ENCODE measurements at places on chromosomes 11 and 22.

DNA sequence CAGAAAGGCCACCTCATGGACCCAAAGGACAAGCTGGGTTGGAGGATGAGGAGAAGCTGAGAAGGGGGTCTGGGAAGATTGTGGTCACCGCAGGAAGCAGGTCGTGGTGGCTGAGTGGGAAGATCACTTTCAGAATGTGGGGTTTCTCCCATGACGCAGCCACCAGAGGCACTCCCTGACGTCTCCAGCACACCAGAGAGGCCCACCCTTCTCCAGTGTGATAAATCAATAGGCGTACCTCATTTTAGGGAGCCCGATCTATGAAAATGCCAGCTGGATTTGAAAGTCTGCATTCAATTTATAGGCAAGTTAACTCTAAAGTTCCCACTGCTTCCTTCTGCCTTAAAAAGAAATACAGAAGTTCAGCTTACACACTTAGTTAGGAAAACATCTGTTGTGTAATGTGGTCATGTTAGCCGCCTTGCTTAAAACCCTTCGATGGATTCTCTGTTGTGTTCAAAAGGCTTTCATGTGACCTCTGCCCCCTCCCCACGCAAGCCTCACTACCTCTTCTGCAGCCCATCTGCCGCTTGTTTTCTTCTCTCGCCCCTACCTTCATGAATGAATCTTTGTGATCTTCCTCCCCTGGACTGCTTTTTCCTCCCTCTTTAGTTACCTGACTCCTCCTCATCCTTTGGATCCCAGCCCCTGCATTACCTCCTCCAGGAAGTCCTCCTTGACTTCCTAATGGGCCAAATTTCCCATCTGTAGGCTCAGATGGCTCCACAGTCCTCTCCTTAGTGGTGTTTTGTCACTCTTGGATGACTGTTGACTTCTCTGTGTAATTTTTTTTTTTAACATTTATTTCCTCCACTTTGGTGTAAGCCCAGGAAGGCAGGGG, 10.7 kb downstream of the TSPAN18 start:
- DNase-seq: no peak

- DNase-seq: no peak
Observed at GRCh38 chr11:26243426-26243825, 88.5 kb upstream of the ANO3 start.

GRCh38 chr22:27311698-27312550, 489.6 kb downstream of the MN1 start:
- no peak for DNase-seq

- DNase-seq: no peak
Observed at GRCh38 chr11:9280655-9281301, 15.6 kb upstream of the DENND5A start.

DNA sequence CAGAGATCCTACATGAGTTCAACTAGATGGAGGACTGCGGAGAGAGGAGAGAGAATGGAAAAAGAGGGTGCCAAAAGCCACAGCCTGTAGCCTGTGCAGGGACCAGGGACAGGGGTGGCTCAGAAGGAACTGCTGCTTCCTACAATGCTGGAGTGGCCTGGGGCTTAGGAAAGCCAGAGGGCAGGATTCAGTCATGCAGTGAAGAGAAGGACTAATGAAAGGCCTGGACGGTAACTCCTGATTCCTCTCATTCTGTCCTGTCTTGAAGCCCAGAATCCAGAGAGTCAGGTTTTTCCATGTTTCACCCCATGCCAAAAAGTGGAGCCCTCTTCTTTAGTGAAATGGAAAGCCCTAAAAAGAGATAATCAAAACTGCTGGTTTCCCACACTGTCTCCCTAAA, 48.4 kb upstream of the INCENP start:
- DNase-seq: no peak

- DNase-seq: no peak
Observed at GRCh38 chr11:10632483-10632882, 61.1 kb downstream of the IRAG1 start.

All from head of caudate nucleus (tissue), 42 donors.